Progenitor cell of endocrine pancreas (in vitro differentiated cells): ENCODE measurements at places on chromosomes 11 and 22.

DNA sequence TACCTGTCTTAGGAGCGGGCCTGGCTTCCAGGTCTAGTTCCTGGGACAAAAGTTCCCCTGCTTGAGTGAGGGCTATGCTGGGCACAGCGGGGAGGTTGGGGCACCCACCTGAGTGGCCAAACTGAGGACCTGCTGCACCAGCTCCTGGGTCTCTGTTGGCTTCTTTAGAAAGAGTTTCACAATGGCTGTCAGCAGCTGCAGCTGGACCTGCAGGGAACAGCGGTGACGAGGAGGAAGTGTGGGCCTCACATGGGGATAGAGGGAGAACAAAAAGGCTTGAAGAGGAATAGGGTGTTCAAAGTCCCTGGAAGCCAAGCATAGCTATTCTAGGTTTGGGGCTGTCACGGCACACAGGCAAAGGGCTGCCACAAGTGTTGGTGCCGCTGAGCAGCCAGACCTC lies 26.7 kb upstream of the RASL10A start:
- H3K27ac ChIP-seq: no peak overlapping the region
- no peak overlapping the region for H3K4me3 ChIP-seq
- peaks cover 23% of the 10 kb centered on the region for H3K36me3 ChIP-seq
- no peaks in the 10 kb centered on the region for H3K27me3 ChIP-seq
- DNase-seq: no peak

DNA sequence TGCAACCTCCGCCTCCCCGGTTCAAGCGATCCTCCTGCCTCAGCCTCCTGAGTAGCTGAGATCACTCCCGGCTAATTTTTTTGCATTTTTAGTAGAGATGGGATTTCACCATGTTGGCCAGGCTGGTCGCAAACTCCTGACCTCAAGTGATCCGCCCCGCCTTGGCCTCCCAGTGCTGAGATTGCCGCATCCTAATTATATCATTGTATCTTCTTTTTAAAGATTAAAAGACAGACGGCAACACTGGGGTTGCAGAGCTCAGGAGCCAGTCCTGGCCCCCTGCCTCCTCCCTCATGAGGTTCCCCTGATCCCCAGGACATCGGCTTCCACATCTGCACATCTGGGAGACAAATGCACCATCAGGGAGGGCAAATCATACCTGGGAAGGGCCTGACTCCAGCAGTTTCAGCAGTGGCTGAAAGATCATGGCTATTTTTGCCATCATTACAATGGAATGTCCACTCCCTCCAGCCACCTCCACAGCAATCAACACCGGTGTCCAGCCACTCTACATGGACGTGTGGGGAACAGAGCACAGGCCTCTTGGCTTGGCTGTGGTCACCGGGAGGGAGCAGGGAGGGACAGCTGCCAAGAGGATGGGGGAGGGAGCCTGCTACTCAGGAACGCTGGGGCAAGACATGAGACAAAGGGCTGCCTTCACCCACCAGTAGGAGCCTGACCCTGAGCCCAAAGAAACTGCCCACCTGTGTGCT lies 9.2 kb upstream of the CELSR1 start:
- no peak overlapping the region for H3K4me3 ChIP-seq
- H3K4me1 ChIP-seq: peaks cover 11% of the 10 kb centered on the region
- H3K27me3 ChIP-seq: peaks cover 46% of the 10 kb centered on the region
- DNase-seq: no peak

GRCh38 chr11:75924966-75925784 lies 110.2 kb downstream of the UVRAG start:
- H3K27ac ChIP-seq: no peak overlapping the region
- H3K36me3 ChIP-seq: peaks cover 2% of the 10 kb centered on the region
- no peaks in the 10 kb centered on the region for H3K27me3 ChIP-seq
- H3K4me1 ChIP-seq: no peaks in the 10 kb centered on the region
- DNase-seq: no peak

DNA sequence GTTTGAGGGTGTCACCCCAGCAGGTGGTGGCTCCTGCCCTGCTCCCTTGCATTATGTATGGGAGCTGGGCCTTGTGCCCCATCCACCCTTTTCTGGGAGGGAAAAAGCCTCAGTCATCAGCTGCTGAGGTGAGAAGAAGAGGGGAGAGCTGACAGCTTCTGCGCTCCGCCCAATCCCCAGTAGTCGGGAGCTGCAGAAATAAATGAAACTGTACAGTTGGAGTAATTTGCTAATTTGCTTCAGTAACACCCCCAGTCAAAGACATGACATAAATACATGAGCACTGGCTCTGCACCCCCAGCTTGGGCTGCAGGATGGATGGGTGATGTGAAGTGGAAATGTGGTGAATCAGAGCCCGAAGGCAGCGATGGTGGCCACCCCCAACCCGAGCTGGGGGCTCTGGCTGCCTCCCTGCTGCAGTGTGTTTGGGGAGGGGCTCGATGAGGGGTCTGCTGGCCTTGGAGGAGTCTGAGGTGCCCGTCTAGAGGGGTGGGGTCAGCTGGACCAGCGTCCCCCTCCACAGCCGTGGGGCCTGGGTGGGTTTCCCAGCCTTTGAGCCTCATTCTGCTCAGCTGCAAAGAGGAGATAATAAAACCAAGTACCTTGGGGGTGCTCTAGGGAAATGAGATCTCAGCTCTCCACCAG lies 59.2 kb downstream of the MPPED1 start:
- H3K36me3 ChIP-seq: no peaks in the 10 kb centered on the region
- peaks cover 5% of the 10 kb centered on the region for H3K4me1 ChIP-seq
- DNase-seq: no peak
- no peak overlapping the region for H3K27ac ChIP-seq
- H3K4me3 ChIP-seq: no peak overlapping the region

GRCh38 chr11:3950996-3951660 lies 95.7 kb downstream of the STIM1 start:
- H3K4me1 ChIP-seq: peaks cover 6% of the 10 kb centered on the region
- H3K4me3 ChIP-seq: no peak overlapping the region
- DNase-seq: no peak
- H3K27ac ChIP-seq: peak overlapping the region; percentile 2

- no peaks in the 10 kb centered on the region for H3K4me1 ChIP-seq
- H3K36me3 ChIP-seq: peaks cover 51% of the 10 kb centered on the region
- H3K4me3 ChIP-seq: no peak overlapping the region
- H3K27ac ChIP-seq: no peak overlapping the region
- DNase-seq: no peak
Measured at GRCh38 chr11:108713076-108713790, 48.4 kb downstream of the DDX10 start.

DNA sequence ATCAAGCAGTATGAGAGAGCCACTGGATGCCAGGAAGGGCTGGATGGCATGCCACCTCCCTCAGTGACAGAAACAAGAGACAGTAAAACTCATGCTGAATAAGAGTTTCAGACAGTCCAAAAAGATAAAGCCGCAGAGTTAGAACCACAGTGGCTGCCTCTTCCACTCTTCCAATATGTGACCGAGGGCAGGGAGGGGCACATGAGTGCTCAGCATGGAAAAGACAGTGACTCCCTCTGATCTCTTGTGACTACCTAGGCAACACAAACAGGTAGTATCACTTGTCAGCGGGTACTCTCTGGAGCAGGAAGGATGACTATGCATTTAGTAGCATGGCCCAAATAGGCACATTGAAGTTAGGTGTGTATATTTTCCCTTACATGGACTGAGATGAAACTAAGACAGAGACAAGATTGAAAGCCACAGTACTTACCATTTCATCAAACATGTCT lies 295.4 kb downstream of the CADM1 start:
- no peaks in the 10 kb centered on the region for H3K27me3 ChIP-seq
- H3K27ac ChIP-seq: peak overlapping the region; percentile 49
- no peak overlapping the region for H3K4me3 ChIP-seq
- peaks cover 15% of the 10 kb centered on the region for H3K36me3 ChIP-seq
